ENCODE measurements at places on chromosomes 13 and 19.

DNA sequence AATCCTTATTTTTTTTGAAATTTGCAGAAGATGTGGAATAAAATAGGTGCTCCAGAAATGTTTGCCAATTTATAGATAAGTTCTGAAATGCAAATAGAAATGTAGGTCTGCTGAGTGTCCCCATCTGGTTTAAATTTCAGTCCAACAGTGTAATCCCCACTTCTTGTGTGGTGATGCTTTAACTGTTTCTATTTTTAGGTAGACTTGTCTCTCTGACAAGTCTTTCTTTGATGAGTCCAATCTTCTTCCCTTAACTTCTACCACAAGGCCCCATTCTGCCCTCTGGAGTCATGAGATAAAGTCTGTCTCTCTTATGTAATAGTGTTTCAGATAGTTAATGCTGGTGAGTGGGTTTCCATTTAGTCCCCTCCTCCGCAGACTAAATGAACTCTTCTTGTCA lies 390.4 kb downstream of the RFC3 start:
- DNase-seq = no peak

GRCh38 chr13:26348966-26349365 lies 95.0 kb downstream of the CDK8 start:
- no peak for DNase-seq

GRCh38 chr13:68027306-68027705 lies 797.2 kb upstream of the PCDH9 start:
- no peak for DNase-seq

GRCh38 chr19:18501832-18502231 lies 20.0 kb downstream of the ELL start:
- no peak for DNase-seq

GRCh38 chr13:109785892-109786450 lies 412 bp downstream of the IRS2 start:
- DNase-seq = no peak

GRCh38 chr13:97438856-97439595 lies 5.1 kb downstream of the RAP2A start:
- DNase-seq = no peak

DNA sequence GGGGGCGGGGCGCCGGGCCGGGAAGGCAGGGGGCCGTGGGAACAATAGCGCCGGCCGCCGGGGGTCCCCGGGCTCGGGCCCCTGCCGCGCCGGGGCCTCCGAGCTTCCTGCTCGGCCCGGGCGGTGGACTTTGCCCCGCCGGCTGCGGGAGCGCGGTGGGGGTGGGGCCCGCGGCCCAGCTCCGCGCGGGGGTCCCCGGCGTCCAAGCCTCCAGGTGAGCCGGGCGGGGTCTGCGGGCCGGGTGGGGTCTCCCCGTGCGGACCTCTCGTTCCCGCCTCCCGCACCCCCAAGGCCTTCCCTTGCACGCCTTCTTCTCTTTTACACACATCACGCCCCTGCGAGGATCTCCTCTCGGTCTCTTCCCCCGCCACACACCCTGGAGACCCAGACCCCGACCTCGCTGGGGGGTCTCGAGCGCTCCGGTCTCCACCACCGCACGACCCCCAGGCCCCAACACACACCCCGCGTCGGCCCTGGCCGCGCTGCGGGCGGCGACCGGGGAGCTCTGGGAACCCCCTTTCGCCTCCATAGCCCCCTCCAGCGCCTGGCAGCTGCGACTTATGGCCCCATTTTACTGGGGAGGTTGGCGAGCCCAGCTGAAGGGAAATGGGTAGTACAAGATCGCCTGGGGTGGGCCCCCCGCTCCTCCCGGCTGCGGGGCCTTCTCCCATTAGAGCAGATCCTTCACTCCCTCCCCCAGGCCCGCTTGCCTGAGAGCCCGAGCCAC lies 711 bp downstream of the CAMSAP3 start:
- no peak for DNase-seq

DNA sequence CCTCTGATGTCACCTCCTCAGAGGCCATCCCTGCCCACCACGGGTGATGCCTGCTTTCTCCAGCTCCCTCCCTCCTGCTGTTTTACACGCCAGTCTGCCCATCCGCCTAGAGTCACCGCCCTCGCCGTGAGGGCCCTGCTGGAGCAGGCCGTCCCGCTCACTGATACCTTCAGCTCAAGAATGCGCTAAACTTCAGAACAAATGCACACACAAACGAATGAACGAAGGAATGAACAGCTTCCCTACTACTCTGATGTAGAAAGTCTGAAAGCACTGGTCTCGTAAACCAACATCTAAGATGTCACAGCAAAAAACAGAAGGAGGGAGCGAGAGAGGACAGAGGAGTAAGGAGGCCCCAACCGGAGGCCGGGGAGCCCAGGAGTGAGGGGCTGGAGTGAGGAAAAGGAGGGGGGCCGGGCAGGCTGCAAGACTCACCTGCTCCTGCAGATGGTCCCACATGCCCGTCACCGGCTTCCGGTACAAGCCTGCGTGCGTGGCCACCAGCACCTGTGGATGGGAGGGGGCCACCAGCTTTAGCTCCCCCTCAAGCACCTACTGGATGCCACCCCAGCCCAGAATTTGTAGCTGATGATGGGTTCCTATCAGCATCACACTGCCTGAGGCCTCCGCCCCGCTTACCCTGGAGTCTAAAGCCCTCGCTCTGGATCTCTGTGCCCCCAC lies 4.0 kb downstream of the PNKP start:
- no peak for DNase-seq

- DNase-seq = no peak
These were observed 65.6 kb downstream of the IRS2 start for GRCh38 chr13:109720758-109721184.

DNA sequence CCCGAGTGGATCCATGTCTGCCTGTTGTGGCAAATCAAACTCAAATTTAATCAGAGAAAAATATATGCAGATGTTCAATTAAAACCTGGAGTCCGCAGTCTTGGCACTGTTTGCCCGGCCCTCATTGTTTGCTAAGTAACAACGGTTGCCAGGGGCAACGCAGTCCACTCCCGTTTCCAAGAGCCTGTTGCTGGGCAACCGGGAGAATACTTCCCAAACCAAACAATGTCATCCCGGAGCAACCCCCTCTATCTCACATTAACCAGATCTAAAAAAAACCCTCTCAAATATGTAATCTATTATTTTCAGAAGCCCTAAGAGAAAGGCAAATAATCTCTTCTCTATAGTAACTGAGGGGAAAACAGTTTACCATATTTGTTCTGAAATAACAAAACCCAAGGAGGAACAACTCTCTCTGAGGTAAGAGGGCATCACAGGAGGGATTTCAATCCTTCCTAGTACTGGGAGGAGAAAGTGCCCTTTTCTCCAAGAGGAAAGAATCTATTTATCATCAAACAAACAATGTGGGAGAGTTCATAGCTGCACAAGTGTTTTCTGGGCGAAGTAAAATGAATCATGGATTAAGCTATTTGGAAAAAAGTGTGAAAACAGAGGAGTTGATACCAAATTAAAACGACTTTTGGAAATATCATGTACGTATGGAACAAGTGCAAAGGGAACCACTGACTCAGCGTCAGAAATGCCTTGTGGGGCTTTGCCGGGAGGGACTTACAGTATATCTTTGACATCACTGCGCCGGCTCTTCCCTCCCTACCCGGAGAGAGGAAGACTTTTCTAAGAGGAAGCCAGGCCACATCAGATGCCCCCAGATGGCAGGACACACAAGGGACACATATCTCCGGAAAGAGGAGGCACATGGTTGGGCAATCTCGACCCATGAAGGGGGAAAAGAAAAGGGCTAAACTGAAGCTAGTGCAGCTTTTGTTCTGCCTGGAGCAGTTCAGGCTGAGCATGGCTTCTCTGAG lies 43.3 kb downstream of the RFX2 start:
- DNase-seq = no peak

- no peak for DNase-seq
These were observed 4.4 kb upstream of the TMEM272 start for GRCh38 chr13:51849145-51850101.

Data from GM12878 (cell line).